ENCODE measurements at places on chromosomes 1 and 21.
A peak's percentile ranks its signal among the peaks of the same experiment; 100 is the strongest.

GRCh38 chr1:30742963-30743559 lies 14.5 kb downstream of the LAPTM5 start:
- DNase-seq = no peak

GRCh38 chr1:154221278-154222001 lies 685 bp downstream of the UBAP2L start:
- peak; percentile 83 for DNase-seq

- no peak for DNase-seq
Measured at GRCh38 chr21:46301759-46302158, 15.6 kb downstream of the YBEY start.

DNA sequence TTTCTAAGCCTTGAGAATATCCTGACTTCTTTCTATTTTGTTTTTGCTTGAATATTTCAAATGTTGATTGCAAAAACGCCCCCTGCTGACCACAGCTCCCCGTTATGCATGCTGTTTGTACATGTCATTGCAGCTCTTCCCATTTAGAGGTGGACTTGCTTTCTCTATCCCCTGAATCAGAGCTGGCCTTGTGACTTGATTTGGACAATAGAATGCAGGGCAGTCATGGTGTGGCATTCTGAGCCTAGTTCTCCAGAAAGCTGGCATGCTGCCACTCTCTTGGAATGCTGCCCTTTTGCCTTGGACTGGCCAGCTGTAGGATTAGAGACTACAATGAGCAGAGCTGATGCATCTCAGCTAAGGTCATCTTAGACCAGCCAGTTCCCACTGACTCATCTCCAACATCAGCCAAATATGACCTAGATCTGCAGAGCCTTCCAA lies 1561.5 kb downstream of the MRPL39 start:
- DNase-seq = peak; percentile 92
